ENCODE measurements at places on chromosomes 6 and 20.

DNA sequence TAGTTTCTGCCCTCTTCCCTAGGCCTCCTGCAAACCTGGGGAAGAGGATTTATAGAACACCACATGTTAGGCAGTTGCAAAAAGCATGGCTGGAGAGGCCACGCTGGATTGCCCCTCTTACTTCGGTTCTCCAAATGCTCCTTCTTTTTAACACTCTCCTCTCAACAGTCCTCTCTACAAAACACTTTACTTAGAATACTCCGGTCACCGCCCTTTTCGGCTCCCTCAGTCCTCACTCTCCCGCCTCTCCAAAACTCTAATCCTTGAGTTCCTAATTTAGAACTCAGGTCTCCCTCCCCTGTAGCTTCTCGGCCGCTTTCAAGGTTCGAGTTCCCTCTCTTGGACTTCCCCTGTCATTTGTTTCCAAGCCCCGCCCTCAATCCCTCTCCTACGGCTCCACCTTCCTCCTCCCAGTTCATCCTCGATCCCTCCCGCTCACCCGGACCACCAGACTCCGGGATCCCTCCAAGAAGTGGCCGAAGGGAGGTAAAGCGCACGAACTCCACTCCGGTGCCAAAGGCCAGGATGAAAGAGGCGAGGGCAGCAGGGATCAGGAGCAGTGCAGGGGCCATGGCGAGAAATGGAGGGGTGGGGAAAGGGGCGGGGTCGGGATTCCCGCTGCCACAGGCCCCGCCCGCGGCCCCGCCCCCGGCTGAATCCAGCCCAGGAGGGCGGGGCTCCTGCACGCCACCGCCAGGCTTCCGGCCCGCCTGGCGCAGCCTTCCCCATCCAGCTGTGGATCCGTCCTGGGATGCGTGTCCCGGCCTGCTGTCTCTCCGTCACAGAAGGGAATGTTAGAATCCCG lies at the start of gene NRM:
NRM (minus strand) TSS at position 582 of the 805 bp plus-strand sequence; CDS start at position 572, 10 bp downstream.
- peak; percentile 94 for DNase-seq

GRCh38 chr6:112029045-112029822 lies 24.7 kb upstream of the CCN6 start:
- peak; percentile 86 for DNase-seq

GRCh38 chr6:134979142-134979541 lies 29.2 kb upstream of the ALDH8A1 start:
- no peak for DNase-seq

GRCh38 chr6:133805876-133806275 lies 83.0 kb upstream of the TCF21 start:
- no peak for DNase-seq

GRCh38 chr6:168372889-168373288 lies 53.3 kb upstream of the DACT2 start:
- no peak for DNase-seq
